ENCODE measurements at places on chromosomes 5 and 9.

DNA sequence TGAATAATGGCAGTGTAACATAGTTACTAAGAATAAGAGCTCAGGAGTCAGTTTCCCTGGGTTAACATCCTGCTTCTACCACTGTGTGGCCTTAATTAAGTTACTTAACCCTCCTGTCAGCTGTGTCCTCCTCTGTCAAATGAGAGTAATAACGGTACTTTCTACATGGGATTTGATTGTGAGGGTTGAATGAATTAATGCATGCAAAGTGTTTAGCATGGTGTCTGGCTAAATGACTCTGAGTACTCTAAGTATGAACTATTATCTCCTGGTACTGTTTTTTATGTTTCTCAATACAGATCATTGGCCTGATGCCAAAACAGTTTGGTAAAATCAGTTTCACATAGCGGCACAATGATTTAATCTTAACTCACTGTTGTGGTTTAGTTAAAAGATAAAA, 19.6 kb downstream of the ZNF131 start:
- DNase-seq = no peak

DNA sequence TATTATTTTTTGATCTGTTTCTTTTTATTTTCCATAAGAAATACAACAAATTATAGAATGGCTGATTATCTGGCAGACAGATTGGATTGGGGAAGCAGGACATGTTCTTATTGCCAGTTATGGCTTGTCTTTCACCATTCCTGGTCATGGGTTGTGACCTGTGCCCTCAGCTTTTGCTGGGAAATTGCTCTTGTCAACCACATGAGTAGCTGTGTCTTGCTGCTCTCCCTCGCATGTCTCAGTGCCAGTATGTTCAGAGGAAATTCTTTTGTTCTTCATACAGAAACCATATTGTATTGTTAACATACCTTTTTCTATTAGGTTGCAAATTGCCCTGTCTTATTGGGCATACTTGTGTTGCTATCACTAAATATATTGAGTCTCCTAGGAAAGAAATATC, 344.1 kb downstream of the OSTF1 start:
- DNase-seq = no peak

- peak; percentile 62 for DNase-seq
Measured at GRCh38 chr9:136093995-136094881, 851 bp downstream of the NACC2 start.

DNA sequence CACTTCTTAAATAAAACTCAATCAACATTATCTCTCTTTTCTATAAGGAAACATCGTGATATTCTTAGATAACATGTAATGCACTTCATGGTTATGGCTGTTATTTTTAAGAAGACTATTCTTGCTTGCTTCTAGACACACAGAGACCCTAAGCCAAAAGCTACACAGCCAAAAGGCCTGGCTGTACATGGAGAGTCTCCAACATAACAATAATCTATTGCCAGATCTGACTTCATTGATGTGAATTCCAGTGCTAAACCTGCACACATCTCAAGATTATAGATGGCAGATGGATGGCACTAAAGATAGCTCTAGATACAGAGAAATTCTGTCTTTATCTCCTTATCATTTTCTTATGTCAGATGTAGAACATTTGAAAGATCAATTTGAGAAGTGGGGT, 811.6 kb upstream of the ZNF608 start:
- DNase-seq = no peak

GRCh38 chr9:8349376-8349775, 549.8 kb upstream of the DMAC1 start:
- DNase-seq = no peak

DNA sequence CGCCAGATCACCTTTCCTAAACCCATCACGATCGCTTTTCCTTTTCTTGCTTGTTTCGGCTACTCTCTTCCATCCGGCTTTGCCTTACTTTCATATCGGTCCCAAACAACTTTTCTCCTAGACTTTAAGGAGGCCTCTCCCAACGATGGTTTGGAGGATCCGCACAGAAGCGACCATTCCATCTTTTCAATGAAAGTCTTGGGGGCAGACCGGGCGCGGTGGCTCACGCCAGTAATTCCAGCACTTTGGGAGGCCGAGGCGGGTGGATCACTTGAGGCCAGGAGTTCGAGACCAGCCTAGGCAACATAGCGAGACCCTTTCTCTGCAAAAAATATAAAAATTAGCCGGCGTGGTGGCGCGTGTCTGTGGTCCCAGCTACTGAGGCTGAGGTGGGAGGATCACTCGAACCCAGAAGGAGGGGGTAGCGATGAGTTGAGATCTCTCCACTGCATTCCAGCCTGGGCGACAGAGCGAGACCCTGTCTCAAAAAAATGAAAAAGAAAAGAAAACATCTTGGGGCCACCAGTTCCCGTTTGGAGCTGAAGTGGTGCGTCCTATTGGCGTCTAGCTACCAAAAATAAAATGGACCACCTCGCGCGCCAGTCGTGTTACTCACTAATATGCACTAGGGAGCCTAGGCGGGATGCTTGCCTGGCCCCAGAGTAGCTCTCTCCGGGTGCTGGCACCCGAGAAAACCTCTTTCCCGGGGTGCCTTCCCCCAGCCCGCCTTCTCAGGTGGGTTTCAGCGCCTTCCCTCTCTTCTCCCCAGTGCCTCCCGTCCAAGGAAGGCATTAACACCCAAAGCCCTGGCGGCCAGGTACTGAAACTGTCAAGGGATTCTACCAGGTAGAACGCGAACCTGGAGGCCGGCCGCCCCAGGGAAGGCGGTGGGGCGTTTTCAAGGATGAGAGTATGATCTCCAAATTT, 800 bp upstream of the AP3B1 start:
- DNase-seq = peak; percentile 17

DNA sequence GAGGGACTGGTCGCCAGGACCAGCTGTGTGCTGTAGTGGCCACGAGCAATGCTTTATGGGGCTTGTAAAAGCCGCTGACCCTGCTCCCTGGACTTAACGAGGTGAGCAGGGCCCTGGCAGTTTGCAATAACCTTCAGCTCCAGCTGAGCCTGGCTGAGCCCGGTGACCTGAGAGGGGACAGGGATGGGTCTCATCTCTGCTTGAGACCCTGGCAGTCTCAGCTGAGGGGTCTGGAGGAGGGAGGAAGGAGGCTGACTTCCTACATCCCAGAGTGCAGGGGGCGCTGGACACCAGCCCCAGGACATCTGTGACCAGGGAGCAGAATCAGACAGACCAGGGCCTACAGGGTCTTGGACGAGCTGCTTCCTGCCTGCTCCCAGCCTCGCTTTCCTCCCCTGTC, 277.5 kb upstream of the MVB12B start:
- DNase-seq = no peak

GRCh38 chr9:14092344-14092743, 221.6 kb downstream of the NFIB start:
- no peak for DNase-seq

GRCh38 chr5:659496-660263, 33.5 kb downstream of the TPPP start:
- DNase-seq = no peak

GRCh38 chr9:24721621-24722020, 175.9 kb upstream of the IZUMO3 start:
- no peak for DNase-seq

DNA sequence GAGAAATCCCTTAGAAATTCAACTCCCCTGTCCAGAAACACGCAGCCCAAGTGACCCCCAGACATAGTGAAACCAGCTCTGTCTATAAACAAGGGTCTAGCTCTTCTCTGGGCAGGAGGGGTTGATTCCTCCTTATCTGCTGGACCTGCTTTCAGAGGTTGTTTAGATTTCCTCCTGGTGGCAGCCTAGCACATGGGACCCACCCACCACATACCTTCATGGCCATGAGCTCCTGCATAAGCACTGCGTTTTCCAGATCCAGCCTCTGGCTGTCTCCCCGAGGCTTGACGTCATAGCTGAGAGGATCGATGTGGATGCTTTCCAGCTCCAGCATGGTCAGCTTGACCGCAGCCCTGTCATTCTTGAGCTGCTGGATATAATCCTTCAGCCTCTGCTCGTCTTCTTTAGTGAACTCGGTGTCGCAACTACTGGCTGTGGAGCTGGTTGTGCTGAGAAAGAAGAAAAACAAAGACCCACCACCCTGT, 77.0 kb downstream of the DCP2 start:
- DNase-seq = no peak

GRCh38 chr5:71932655-71933338, 174.5 kb upstream of the MAP1B start:
- no peak for DNase-seq

- no peak for DNase-seq
Measured at GRCh38 chr9:127065592-127065991, 56.8 kb downstream of the ANGPTL2 start.

GRCh38 chr9:89470224-89470839, 27.6 kb downstream of the SEMA4D start:
- DNase-seq = peak; percentile 16

GRCh38 chr5:1402611-1403255, 42.5 kb downstream of the SLC6A3 start:
- DNase-seq = no peak

GRCh38 chr5:137636830-137637714, 98.8 kb downstream of the KLHL3 start:
- no peak for DNase-seq

GRCh38 chr5:56152437-56152836, 80.7 kb downstream of the ANKRD55 start:
- DNase-seq = peak; percentile 20

DNA sequence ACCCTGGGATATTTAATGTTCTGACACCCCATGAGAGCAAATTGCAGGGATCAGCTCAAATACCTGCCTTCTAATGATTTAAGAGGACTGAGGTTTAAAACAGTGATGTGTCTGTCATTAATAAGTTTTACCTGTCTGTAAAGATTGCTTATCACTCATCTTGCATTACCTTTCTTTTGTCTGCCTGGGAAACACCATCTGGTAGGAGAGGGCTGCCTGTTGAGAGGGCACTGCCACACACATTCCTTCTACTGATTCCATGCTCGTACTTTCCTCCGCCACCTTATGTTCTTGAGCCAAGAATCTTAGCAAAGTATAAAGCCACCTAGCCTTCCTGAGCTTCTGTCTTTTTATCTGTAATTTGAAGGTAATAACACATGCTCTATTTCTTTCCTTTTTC, 118.6 kb downstream of the KCTD16 start:
- no peak for DNase-seq

- no peak for DNase-seq
Measured at GRCh38 chr9:127537792-127538191, 74.3 kb upstream of the STXBP1 start.

- DNase-seq = peak; percentile 61
Measured at GRCh38 chr5:37774912-37775483, 64.8 kb downstream of the GDNF start.

GRCh38 chr9:29648601-29649000, 2075.3 kb upstream of the C9orf72 start:
- no peak for DNase-seq

DNA sequence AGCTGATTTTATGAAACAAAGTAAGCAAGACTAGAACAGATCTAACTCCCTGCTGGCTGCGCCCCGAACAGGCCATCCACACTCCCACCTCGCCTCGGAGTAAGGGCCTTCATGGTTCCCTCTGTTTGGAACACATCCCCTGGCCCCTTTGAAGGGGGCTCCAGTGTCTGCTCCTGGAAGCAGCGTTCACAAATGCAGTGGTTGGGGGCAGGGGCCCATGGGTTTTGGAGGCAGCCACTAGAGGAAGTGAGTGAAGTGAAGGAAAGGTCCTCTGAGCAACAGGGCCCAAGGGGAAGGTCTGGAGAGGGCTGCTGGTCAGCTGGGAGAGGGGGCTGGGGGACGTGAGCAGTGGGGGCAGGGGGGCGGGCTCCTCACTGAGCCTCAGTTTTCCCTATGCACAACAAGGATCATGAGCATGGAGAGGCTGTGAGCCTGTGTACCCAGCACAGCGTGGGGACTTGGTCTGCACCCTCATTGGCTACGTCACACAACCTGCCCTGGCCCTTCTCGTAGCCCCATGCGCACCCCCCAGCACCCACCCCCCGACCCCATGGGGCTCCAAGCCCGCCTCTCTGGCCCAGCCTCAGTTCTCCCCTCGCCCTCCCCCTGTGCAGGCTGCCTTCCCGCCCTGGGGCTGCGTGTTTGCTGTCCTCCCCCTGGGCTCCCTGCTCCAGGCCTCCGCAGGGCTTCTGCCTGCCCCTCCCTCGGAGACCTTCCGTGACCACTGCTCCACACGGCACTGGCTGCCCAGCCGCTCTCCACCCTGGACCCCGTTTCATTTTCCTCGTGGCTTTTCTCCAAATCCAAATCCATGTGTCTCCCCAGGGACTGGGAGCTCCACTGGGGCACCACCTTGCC, 39.5 kb downstream of the RASGEF1C start:
- no peak for DNase-seq

- DNase-seq = peak; percentile 68
Measured at GRCh38 chr5:157540707-157541446, 34.7 kb downstream of the ADAM19 start.

- no peak for DNase-seq
Measured at GRCh38 chr5:10220248-10220647, 29.4 kb downstream of the ATPSCKMT start.

DNA sequence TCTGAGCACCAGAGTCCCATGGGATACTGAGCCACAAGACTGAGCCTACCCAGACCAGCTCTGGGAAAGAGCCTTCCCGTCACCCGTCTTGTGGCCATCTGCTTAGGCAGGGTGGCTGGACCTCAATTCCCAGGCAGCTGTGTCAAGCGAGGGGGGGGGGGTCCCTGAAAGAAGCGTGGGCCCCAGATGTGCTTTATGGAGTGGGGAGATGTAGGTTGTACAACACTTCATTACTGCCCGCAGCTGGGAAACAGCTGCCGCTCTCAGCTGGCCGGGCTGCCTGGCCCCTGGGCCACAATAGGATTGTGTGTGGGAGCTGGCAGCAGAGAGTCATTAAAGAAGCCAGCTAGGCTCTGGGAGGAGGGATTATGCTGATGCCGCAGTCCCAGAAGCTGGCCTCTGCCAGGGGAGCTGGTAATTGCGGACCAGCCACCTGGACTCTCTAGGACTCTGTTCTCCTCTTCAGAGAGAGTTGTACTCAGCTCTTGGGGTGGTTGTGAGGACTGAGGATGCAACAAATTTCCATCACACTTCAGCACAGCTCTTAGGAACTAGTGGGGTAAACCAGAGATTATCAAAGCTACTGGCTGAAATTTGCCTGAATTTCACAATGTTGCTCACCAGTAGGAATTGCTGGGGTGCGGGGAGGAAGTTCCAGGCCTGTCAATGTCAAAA, 145.4 kb downstream of the GADD45G start:
- no peak for DNase-seq

- DNase-seq = no peak
Measured at GRCh38 chr9:132589148-132590036, 7.0 kb downstream of the BARHL1 start.

DNA sequence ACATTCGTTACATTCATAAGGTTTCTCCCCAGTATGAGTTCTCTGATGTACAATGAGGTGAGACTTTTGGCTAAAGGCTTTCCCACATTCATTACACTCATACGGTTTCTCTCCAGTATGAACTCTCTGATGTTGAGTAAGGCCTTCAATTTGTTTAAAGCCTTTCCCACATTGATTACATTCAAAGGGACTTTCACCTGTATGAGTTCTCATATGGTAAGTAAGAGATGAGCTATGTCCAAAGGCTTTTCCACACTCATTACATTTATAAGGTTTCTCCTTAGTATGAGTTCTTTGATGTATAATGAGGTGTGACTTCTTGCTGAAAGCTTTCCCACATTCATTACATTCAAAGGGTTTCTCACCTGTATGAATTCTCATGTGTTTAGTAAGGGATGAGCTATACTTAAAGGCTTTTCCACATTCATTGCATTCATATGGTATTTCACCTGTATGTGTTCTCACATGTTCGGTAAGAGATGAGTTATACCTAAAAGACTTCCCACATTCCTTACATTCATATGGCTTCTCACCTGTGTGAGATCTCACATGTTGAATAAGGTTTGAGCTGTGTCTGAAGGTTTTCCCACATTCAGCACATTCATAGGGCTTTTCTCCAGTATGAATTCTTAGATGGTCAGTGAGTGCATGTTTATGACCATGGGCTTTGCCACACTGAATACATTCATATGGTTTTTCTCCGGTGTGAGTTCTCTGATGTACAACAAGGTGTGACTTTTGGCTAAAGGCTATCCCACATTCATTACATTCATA, 13.5 kb downstream of the ZFP37 start:
- no peak for DNase-seq
